ENCODE measurements at places on chromosomes 13 and 19.

DNA sequence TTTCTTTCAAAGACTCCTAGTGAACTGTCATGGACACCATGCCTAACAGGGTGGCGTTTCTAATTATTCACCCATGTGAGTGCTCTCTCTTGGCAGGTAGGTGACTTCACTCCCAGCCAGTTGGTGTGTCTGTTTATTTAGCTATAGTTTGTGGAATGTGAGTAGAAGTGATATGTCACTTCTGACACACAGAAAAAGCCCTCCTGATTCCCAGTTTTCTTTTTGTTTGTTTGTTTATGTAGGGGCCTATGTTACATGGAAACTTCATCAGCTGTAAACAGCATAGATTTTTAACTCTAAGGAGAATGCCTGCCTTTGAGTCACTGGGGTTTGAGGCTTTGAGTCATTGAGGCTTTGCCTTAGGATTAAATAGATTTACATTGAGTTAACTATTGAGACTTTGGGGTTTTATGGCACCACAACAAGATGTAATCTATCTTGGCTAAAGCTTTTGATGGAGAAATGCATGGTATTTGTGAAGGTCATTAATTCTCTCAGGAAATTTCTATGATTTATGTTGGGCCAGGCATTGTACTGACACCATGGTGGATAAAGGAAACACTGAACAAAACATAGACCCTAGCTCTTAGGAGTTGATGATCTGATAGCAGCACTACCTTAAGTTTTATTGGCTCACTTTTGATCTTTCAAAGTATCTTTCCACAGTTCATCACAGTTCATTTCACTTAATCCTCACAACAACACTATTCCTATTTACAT lies 45.3 kb downstream of the UFM1 start:
- DNase-seq: no peak

GRCh38 chr19:18647371-18647767 lies 10.5 kb downstream of the KLHL26 start:
- no peak for DNase-seq

DNA sequence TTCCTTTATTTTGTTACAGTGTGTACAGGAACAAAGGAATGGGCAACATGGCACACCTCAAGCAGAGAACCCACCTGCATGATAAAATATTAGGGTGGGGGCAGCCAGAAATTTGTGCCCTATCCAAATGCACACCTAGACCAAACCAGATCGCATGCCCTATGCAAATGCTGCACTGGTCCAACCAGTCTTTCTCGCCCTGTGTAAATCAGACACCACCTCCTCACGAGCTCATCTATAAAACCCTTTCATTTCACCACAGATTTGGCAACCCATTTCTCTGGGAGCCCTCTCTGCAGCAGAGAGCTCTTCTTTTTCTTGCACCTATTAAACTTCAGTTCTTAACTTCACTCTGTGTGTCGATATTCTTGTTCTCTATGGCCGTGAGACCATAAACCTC lies 1559.2 kb downstream of the SLITRK1 start:
- no peak for DNase-seq

DNA sequence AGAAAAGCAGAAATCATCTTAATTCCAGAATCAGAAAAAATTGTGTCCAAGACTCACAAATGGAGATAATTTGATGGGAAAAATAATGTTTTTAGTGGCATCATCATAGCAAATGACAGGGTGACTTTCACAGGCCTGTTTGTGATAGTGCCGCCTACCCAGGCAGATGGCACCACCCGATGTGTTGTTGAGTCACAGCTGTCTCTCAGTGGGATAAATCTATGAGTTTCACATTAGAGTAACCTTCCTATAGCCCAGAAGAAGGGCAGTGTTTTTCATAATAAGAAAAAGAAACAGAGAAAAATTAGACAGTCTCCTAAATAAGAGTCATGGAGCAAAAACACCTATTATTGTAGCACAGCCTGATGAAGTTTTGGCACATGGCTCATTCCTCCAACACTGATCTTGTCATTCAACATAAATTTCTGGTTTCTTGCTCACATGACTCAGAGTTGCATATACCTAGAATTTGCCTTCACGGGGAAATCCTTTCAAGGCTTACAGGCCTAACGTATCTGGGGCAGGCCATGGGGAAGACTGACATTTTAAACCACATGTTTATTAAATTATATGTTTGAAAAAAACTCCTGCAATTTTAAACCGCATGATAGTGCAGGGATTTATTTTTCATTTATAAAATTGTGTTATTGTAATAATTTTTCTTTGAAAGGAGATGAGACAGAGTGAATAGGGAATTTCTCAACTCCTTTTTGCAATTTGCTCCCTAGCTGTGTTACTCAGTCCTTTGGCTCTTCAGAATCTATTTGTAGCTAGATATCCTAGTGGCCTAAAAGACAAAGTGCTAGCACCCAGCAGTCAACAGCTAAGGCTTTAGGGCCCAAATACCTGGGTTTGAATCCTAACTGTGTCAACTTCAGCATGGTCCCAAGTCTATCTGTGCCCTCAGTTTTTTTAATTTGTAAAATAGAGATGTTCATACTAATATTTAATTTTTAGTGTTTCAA lies 393.7 kb downstream of the NDFIP2 start:
- DNase-seq: no peak

GRCh38 chr13:58474581-58474980 lies 843.0 kb downstream of the PCDH17 start:
- no peak for DNase-seq

GRCh38 chr13:29858667-29859066 lies 8.2 kb upstream of the UBL3 start:
- DNase-seq: no peak

GRCh38 chr19:40144151-40144550 lies 47.1 kb upstream of the MAP3K10 start:
- no peak for DNase-seq

- DNase-seq: no peak
Observed at GRCh38 chr13:75050419-75051046, 431.4 kb downstream of the TBC1D4 start.

DNA sequence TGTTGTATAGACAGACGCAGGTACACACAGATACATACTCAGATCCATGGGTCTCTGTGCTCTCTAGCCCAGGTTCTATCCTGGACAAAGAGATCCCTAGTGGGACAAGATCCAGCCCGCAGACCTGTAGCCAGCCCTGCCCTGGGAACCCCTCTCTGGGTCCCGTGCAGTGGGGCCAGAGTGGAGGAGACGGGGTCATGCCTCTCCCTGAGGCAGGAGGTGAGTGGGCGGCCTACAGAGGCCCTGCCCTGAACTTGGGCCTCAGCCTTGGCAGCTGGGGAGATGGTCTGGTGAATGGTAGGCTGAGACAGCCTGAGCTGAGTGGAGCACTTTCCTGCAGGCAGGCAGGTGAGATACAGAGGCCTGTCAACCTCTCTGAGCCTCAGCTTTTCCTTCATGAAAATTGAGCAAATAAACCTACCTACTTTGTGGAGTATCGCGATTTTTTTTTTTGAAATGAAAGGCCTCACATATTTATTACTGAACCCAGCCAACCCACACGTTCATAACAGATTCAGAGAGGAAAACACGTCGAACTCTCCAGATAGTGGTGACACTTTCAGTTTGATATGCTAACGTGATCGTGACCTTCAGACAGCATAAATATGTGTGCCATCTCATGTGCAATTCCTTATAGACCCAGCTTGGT lies 3.4 kb upstream of the JUND start:
- no peak for DNase-seq

- no peak for DNase-seq
Observed at GRCh38 chr13:25143706-25144105, 28.4 kb downstream of the AMER2 start.

DNA sequence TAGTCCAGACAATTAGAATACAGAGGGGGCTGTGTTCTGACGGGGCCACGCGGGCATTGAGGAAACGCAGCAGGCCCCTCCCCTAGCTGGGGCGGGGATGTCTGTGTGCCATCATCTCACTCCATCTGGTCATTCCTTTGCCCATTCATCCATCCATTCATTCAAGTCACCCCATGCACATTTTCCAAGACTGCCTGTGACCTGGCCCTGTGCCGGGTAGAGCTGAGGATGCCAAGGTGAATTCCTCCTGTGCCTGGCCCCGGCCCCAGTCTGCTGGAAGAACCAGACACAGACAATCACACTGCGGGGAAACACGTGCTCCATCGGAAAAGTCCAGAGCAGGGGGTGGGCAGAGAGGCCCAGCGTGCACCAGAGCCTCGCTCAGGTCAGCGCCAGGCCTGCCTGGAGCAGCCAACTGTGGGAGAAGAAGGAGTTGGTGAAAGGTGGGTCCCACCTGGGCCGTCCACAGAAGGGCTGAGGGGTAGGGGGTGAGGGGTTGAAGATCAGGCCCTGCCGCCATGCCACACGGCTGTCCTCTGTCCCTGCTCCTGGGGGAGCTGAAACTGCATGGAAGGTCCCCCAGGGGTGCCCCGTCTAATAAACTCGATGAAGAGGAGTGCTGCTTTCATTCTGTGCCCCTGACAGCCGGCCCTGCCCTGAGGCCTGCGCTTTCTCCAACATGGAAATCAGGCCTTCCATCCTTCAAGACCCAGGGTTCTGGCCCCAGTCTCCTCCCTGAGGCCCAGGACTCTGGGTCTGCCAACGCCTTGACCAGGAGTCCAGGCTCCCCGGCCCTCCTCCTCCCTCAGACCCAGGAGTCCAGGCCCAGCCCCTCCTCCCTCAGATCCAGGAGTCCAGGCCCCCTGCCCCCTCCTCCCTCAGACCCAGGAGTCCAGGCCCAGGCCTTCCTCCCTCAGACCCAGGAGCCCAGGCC lies 1.6 kb upstream of the CACNG6 start:
- DNase-seq: no peak

GRCh38 chr13:23622985-23623384 lies 52.8 kb downstream of the TNFRSF19 start:
- no peak for DNase-seq

- DNase-seq: peak; percentile 86
Observed at GRCh38 chr13:20546556-20546955, 20.4 kb upstream of the IFT88 start.

DNA sequence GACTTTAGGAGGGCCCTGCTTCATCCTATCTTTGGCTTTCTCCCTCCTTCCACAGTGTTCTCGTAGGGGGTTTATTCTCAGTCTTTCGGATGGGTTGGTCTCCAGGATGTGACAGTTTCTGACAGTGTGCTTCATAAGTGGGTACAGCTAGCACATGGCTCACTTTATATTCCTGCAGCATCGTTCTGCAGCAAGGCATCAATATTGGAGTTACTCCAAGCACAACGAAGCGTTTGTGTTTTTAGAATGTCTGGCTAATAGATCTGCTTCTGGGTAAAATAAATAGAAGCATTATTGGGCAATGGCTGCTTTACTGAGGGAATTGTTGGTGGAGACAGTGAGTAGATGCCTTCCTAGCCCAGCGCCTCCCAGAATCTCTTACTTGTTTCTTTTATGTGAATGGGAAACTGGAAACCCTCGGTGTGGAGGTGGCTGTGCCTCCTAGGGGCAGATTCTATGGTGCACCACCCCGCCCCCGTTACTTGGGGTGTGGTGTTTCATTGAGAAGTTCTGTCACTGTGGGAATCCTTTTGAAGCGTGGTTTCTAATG lies 2.0 kb downstream of the FARP1 start:
- DNase-seq: no peak

GRCh38 chr19:41637484-41637883 lies 10.6 kb upstream of the CEACAM4 start:
- peak; percentile 20 for DNase-seq

DNA sequence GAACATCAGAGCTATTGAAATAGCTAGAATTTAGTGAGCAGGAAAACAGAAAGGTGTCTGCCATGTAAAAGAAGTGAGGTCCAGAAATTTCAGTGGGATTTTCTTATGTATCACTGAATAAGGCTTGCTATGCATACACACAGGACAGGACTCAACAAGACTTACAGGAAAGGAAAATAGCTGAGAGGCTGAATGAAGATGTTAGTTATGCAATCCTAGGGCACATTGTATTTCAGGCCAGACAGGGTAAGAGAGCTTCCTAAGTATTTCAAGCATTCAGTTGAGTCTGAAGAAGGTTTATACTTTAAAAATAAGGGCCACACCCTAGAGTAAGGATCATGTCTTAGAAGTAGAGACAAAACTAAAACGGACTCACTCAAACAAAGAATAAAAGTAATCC lies 419.9 kb upstream of the PRR20A start:
- no peak for DNase-seq

- peak; percentile 8 for DNase-seq
Observed at GRCh38 chr13:80050252-80050651, 290.7 kb downstream of the SPRY2 start.

DNA sequence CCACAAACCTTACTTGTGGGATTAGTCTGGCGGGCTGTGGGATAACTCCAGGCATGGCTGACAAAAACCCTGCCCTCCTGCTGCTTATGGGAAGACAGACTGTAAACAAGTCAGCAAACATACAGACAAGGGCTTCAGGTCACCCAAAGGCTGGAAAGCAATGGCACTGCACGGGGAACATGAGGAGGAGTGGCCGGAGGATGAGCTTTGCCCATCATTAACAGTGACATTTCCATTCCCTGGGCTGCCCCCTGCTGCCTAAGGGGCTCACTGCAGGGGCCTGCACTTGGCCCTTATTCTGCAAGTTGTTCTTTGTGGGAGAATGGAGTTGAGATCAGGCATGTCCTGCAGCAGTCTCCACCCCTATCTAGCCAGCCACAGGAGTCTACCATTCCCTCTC lies 91.3 kb downstream of the UQCRFS1 start:
- DNase-seq: peak; percentile 9

DNA sequence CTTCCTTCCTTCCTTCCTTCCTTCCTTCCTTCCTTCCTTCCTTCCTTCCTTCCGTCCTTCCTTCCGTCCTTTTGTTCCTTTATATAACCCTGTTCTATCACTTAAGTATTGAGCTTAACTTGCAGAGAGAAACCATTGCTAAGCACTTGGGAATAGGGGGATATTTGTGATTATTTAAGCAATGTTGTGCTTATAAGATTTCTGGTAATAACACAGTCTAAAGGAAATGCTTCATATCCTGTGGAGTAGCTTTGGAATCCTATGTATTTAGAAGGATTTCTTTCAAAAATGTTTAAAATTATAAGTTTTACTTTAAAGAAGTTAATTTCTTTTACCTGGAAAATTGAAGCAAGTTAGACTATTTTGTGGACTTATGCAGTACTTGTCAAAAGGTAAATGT lies 209.8 kb downstream of the PCCA start:
- no peak for DNase-seq

DNA sequence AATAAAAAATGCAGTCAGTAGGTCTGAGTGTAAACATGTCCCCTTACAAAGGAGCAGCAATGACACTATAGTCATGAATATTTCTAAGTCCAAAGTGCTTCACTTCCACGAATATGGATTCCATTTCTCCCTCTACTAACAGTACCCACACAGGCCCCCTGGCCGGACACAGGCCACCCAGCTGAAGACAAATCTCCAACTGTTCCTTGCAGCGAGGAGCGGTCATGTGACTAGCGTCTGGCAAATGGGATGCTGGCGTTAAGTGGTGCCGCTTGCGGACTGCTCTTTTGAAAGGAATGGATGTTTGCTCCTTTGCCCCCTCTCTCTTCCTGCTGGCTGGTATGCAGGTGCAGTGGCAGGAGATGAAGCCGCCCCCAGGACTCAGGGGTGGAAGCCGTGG lies 16.2 kb downstream of the PPP1R12C start:
- no peak for DNase-seq

- no peak for DNase-seq
Observed at GRCh38 chr13:107847406-107847805, 367.9 kb downstream of the LIG4 start.

GRCh38 chr19:15293781-15294491 lies 38.4 kb downstream of the BRD4 start:
- DNase-seq: no peak

- no peak for DNase-seq
Observed at GRCh38 chr19:5990289-5990797, 12.4 kb upstream of the RANBP3 start.
